ENCODE measurements at places on chromosomes 4 and X.

- DNase-seq: peak; percentile 91
Measured at GRCh38 chr4:120692964-120693363, 229.6 kb downstream of the PRDM5 start.

GRCh38 chrX:44265559-44265958, 77.9 kb downstream of the EFHC2 start:
- no peak for DNase-seq

GRCh38 chr4:109410226-109410625, 23.4 kb upstream of the SEC24B start:
- peak; percentile 5 for DNase-seq

- DNase-seq: peak; percentile 60
Measured at GRCh38 chr4:174524242-174524641, 2.0 kb upstream of the HPGD start.

- DNase-seq: no peak
Measured at GRCh38 chr4:83724485-83725335, 188.8 kb downstream of the GPAT3 start.

DNA sequence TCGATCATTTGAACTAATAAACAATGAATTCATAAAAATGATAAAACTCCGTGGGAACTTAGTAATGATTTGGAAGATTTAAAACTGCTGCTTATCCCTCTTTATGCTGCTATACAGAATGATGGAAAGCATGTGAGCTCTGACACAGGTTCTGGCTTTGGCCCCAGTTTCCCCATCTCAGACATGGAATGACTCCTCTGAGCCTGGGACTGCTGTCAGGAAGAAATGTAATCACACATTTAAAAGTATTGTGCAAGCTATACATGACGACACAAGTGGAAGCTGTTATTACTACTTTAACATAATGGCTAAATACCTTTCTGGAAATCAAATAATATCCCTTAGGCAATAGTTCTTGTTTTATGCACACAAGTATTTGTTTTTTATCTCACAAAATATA, 161.7 kb downstream of the DCHS2 start:
- peak; percentile 86 for DNase-seq

DNA sequence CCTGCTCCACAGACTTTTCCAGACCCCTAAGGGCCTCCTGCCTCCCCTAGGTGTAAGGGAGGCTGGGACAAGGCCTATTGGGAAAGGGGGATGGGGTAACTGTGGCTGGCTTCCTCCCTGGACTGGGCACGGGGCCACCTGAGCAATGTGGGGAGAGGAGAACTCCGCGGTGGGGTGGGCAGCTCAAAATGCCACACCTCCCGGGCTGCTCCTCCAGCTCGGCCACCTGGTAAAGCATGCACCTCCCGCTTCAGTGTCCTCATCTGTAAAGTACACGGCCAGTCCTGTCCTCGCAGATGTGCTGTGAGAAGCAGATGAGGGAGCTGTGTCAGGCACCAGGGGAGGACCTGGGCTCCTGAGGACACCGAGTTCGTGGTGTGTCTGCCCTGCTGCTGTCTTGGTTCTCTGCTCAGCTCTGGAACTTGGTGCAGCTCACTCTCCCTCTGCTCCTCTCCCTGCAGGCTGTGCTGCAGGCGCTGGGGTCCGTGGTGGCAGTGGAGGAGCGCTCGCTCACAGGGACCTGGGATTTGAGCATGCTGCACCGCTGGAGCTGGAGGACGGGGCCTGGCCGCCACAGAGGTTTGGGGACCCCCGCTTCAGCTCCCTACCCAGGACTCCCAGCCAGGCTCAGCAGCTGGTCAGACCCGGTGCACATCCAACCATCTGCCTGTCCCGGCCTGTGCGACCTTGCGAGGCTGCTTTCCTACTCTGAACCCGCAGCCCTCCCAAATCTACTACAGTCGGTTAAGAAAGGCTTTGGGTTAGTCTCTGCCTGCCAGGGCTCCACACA, 20.8 kb upstream of the MRFAP1 start:
- DNase-seq: no peak

Data from epithelial cell of esophagus (primary cell).